ENCODE measurements at places on chromosomes 1 and 21.

GRCh38 chr1:220326578-220326977, 54.3 kb upstream of the RAB3GAP2 start:
- DNase-seq, result no peak

GRCh38 chr1:19469004-19469403, 16.3 kb downstream of the CAPZB start:
- no peak for DNase-seq

- DNase-seq, result no peak
Measured at GRCh38 chr1:207389728-207390464, 64.2 kb upstream of the CR2 start.

GRCh38 chr1:8379513-8380186, 61.7 kb downstream of the SLC45A1 start:
- no peak for DNase-seq

DNA sequence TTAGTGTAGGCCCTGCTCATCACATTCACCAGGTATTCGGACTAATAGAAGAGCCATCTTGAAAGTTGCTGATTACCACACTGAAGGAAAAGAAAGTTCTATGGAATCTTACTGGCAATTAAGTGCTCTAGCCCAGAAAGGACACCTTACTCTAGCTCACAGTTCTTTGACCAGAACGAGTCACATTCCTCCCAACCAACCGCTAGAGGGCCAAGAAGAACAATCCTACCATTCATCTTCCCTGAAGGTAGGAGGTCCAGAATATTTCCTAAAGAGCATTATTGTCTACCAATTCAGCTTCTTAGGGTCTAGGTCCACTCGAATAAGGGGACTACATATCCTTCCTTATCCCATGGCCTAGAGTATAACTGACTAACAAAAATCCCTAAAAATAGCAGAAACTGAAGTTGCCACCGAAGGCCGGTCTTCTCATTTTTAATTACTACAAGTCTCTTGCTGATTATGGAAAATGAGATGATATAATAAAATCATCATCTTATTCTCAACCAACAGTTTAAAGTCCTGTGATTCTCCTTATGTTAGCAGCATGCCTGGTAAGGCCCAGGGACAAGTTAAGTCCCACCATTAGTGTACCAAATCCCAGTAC, 2.7 kb upstream of the FMO1 start:
- DNase-seq, result peak; percentile 46

Measured in eye (tissue), 1 donor.